ENCODE measurements at places on chromosomes 1 and 21.

DNA sequence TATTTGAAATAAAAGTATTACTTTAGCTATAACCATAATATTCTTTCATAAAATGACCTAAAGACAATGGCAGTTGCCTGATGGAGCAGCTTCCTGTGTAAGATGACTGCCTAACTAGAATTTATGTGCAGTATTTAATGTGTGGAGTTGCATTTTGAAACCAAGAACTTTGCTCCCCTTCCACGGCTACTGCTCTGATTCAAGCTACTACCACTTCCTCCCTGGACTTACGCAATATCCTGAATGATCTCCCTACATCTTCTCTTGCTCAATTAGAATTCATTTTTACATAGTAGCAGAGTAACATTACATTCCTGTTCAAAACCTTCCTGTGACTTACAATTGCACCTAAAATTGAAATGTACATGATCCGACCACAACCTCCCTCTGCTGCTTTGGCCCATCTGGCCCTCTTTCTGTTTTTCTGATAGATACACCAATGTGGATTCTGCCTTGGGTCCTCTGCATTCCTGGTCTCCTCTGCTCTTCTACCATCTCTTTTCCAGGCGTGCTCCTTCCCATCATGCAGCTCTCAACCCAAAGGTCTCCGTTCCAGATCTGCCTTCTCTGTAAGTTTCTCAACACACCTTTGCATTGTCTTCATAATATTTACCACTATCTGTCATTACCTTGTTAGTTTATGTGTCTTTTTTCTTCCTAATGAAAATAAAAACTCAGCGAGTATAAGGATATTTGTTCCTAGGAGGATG lies 47.4 kb upstream of the USP25 start:
- no peak for DNase-seq

DNA sequence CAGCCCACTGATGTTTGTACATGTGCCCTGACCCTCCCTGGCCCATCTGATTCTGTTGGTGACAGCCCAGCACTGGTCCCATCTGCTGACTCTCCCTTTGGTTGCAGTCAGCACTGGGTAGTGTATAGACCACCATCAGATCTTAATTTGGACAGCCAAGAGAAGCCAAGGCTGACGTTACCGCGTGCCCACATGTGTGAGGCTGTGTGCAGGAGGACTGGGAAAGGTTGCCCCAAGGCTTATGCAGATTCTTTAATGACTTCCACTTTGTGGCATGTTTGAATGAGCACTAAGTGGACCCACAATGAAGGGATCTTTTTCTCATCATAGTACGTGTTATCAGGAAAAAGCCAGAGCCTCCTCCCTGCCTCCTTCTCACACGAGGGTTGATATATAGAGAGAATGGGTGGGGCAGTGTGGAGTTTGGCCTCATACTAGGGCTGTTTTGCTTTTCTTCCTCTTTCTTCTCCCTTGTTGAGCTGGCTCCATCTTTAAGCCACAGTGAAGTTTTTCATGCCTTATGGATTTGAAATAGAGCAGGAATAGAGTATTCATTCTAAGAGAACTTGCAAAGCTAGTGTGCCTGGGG lies 93.5 kb downstream of the NAV1 start:
- no peak for DNase-seq

- DNase-seq: no peak
Observed at GRCh38 chr21:45279446-45280177, 8.1 kb downstream of the POFUT2 start.

GRCh38 chr1:203327684-203328457 lies 22.6 kb downstream of the BTG2 start:
- DNase-seq: no peak

DNA sequence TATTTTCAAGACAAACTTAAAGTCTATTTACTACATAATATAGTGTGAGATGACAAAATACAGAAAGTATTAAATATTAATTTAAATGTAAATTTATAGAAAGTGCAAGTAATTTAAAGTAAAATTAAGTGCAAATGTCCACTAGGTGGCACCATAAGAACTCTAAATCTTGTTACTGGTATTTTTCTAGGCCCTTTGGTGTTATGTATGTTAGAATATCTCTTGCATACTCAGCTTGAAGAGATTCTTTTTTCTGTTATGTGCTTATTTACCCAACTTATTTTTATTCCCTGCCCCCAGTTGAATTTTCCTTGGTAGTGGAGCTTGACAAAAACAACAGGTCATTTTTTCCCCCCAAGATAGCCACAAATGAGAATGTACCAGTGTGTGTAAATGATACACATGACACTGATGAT lies 71.5 kb downstream of the RPS6KC1 start:
- no peak for DNase-seq

DNA sequence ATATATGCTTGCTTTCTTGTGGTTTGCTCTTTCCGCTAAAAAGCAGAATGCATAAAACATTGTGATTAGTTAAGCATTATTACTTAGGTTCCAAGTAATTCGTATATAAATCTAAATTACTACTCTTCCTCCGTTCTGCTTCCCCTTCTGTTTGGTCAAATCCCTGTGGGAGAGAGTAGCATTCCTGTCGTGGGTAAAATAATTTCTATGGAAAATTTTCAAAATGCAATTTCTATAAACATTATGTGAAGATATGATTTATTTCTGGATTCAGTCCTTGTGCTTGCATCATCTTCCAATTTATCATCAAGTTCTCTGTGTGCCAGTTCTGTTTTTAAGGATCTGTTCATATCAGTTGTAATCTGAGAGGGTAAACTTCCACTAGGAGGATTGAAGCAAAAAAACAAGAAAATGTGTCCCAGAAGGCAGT lies 7.2 kb upstream of the WARS2 start:
- no peak for DNase-seq

GRCh38 chr1:62508187-62508758 lies 71.4 kb downstream of the USP1 start:
- DNase-seq: no peak

DNA sequence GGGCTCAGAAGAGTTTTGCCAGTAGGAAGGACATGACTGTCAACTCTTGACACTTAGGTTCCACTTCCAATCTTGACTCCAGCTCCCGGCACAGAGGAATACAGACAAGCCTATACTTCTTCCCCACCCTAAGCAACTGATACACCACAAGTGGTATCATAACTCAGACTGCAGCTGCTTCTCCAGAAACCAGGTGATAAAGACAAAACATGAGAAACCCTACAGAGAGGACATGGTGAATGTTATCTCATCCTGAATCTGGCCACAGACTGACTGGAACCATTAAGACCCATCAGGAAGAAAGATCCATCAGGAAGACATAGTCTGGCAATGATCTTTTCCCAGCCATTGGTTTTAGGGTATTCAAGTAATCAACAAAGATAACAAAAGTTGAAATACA lies 13.8 kb downstream of the PAXBP1 start:
- DNase-seq: no peak

GRCh38 chr1:100354971-100355394 lies 2.7 kb downstream of the CDC14A start:
- DNase-seq: no peak

DNA sequence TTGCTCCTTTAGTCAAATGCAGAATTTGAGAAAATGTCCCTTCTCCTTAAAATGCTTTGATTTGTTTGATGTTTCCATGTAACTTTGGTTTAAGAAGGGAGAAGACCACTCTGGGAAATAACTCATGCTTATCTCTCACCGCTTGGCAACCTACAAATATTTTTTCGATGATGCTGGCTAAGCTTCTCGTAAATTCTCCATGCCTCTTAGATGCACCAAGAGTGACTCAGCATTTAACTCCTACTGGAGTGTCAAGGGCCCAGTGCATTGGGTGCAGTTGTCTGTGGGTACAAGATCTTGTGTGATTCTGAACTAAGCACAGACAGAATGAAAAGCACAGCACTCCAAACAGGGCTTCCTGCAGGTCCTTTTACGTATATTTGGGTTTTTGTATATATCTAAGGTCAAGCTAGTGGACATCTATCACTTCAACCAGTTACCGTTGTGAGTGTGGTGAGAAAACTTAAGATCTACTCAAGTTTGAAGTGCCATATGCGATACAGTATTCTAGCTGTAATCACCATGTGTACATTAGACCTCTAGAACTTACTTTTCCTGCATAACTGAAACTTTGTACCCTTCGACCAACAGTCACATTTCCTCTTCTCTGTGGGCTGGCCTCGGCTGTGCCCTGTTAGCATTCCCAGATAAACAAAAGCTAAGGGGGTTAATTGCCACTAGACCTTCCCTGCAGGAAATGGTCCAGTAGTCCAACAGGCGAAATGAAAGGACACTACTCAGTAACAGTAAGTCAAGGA lies 55.8 kb downstream of the COL18A1 start:
- DNase-seq: no peak

GRCh38 chr1:86466986-86467385 lies 1.7 kb upstream of the CLCA1 start:
- no peak for DNase-seq

DNA sequence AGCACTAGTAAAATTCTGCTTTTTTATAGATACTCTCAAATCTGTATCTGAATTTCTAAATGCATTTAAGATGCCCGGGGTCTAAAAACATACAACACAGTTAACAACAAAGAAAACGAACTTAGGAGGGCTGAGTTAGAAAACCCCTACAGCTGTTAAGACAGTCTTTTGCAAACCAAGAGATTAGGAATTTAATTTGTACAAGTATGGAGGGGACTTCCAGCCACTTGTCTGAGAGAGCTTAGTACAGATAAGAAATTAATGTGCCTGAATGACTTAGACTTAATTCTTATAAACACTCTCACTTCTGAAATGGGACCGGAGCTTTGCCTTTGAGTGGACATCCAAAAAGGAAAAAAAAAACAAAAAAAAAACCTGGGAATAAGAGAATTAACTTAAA lies 61.6 kb downstream of the SMYD3 start:
- DNase-seq: no peak

- no peak for DNase-seq
Observed at GRCh38 chr1:224521904-224522734, 87.5 kb upstream of the WDR26 start.

DNA sequence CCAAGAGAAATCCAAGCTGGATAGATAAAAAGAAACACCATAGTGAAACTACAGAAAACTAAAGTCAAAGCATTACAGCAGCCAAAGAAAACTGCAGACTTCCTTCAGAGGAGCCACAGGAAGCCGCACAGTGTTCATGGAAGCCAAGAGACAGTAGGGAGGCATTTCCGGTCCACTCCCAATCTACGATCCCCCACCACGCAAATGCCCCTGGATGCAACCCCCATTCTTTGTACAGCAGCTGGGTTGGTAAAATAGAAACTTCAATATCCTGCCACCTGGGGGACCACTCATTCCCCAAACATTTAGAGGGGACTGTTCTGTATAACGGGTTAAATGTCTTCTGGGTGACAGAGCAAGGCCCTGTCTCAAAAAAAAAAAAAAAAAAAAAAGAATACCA lies 43.9 kb upstream of the TSPEAR start:
- no peak for DNase-seq

GRCh38 chr1:62361431-62361830 lies 42.2 kb upstream of the KANK4 start:
- no peak for DNase-seq

GRCh38 chr1:185207980-185208602 lies 51.1 kb downstream of the SWT1 start:
- DNase-seq: no peak

DNA sequence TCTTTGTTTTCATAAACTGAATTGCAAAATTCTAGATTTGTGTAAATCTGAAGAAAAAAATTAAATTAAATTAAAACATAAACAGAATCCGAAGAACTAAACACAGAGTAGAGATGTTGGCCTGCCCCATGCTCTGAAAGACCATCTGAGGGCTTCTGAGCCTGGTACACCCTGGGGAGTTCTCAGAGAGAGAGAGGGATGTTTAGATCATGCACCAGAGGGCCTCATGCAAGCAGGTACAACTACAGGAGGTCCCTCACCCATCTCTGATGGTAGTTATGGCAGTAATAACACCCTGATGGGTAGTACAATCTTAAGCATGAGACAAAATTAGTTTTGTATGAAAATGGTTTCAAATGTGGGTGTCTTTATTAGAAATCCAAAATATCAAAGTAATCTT lies 127.7 kb downstream of the TGFB2 start:
- DNase-seq: no peak

GRCh38 chr1:150512846-150513245 lies 2.7 kb upstream of the FALEC start:
- no peak for DNase-seq

GRCh38 chr1:61591351-61591750 lies 133.6 kb downstream of the TM2D1 start:
- no peak for DNase-seq
